ENCODE measurements at places on chromosomes 16 and 17.

DNA sequence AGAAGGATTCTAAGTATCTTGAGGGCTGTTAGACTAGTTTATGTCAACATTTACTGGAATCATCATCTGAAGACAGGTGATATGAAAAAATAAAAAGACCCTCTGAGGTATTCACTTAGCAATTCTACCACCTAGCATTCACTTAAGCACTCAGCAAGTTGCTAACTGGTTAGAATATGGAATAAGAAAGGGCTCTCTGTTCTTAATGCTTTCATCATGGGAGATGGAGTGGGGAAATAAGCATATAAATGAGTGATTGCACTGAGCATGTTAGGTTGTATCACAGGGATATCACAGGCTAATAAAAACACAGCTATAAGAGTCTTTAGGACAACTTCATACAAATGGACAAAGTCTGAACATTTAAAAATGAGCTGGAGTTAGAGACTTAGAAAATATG, 1238.8 kb downstream of the CDH11 start:
- no peak for DNase-seq

DNA sequence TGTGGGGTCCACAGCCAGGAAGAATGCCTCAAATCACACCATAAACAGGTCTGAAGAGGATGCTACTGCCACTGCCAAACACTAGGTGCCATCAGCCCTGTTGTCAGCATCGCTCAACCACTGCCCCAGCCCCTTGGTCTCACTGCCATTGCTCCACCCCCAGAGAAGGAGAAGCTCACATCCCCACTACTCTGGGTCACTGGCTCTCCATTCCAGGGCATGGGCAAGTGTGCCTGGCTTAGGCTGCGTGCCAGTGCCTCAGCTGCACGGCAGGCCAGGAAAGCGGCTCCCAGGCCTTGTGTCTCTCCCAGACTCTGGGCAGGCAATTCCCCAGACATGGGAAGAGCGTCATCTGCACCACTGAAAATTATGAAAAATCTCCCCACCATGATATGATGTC, 1.2 kb upstream of the IGSF6 start:
- DNase-seq: no peak

- no peak for DNase-seq
Measured at GRCh38 chr17:56431736-56432135, 161.8 kb upstream of the NOG start.

DNA sequence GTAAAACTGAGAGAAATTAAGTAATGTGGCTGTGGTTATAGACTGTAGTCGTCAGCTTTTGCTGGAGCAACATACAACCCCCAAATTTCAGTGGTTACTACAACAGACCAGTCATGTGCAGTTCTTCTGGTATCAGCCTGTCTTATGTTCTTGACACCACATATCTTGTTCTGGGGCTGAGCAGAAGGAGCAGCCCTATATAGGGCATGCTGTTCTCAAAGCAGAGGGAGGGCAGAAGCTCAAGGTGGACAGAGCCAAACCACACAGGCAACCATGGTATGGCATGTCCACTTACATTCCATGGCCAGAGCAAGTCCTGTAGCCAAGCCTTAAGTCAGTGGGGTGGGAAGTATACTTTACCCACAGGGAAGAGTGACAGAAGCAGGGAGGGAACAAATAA, 7.7 kb downstream of the PRKAR1A start:
- no peak for DNase-seq

GRCh38 chr16:83791916-83792315, 15.9 kb upstream of the HSBP1 start:
- no peak for DNase-seq

GRCh38 chr17:48558831-48559121, 13.9 kb upstream of the HOXB2 start:
- DNase-seq: no peak

- no peak for DNase-seq
Measured at GRCh38 chr17:33258296-33258695, 34.8 kb downstream of the ASIC2 start.

GRCh38 chr17:6496116-6496481, 51.8 kb downstream of the PIMREG start:
- no peak for DNase-seq

- no peak for DNase-seq
Measured at GRCh38 chr17:8117980-8118768, at the start of gene ALOXE3. Gene ALOXE3 (minus strand): TSS chr17:8118514. CDS start chr17:8117990, 524 bp downstream.

DNA sequence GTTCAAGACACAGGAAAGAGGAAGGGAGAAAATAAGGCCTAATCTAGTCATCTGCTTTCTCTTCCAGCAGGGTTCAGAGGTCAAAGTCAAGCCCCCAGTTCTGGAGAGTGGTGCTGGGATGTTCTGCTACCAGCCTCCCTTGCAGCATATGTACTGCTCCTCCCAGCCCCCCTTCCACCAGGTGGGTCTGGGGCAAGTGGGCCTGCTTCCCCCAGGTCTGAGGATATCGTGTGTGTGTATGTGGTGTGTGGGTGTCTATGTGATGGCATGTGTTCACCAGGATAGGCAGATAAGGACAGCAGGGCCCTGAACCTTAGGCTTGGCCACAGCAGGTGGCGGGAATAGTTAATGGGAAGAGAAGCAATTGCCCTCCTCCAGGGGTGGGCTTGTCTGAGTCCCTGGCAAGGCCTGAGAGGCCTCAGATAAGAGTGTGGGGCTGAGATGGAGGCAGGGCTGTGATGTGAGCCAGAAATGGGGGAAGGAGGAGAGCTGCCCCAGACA, 21.1 kb downstream of the FOXN1 start:
- DNase-seq: no peak

GRCh38 chr17:40555296-40556190, 9.7 kb downstream of the CCR7 start:
- no peak for DNase-seq

- no peak for DNase-seq
Measured at GRCh38 chr17:58156839-58157803, 8.9 kb downstream of the OR4D1 start.

- DNase-seq: no peak
Measured at GRCh38 chr17:37466471-37466870, 23.2 kb upstream of the DUSP14 start.

- no peak for DNase-seq
Measured at GRCh38 chr17:78532311-78532710, 44.9 kb downstream of the DNAH17 start.

DNA sequence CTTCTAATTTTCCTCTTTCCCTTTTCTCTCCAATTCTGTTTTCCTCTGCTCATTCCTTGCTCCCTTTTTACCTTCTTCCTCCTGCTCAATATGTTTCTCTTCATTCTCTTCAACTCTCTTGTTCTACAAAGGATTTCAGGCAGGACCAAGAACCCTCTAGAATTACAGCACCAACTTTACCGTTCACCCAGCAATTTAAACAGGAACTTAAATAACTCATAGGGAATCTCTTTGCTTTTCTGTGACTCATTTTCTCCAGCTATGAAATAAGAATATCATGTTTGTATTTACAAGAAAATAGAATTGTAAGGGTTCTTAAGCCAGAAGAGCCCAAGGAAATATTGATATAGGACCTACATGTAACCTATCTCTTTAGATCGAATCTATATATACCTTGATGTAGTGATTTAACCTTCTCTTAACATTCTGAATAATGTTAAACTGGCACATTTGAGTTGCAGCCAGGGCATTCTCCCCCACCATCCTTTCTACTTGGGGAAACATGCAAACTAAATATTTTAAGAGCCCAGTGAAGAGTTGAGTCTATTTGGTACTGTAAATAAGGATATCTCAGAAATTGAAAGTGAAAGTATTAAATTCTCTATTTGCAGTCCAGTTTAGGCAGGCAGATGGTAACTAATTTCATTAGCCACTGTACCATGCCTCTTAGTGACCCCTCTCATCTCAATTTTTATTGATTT, 137.0 kb downstream of the ANKFN1 start:
- no peak for DNase-seq

DNA sequence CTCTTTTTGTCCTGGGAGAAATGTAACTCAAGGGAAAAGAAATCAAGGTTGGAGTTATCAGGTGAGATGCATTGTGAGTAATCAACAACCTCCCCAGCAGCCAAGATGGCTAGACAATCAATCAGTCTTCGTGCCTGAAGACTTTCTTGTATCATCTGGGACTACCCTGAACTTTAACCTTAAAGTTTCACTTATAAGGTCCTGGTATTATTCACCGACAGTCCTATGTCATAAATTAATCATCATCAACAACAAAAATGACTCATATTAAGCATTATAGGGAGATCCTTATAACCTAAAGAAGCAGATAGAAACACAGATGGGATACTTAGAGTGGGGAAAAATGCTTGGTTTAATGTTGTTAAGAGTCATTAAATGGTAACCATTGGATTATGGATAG, 7.7 kb upstream of the TEKT3 start:
- no peak for DNase-seq

GRCh38 chr16:4365615-4366014, 6.0 kb upstream of the VASN start:
- DNase-seq: no peak

GRCh38 chr16:69859105-69859989, 91.8 kb upstream of the CLEC18A start:
- no peak for DNase-seq

DNA sequence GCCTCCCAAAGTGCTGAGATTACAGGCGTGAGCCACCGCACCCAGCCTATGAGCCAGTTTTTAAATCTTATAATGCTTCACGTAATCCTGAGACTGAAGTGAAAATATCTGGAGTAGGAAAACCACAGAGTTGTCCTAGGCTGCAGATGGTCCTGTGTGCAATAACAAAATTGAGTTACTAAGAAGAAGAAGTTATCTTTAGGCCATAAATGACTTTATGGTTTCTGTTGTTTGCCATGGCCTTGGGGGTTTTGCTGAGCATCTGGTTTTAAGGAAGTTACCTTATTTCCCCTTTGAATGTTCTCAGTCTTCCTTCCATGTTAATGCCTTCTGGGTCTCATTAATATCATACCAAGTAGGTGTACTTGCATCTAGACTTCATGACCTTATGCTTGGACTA, 16.5 kb downstream of the NMT1 start:
- no peak for DNase-seq

- DNase-seq: no peak
Measured at GRCh38 chr16:31192856-31193642, 9.5 kb downstream of the PYCARD start.

DNA sequence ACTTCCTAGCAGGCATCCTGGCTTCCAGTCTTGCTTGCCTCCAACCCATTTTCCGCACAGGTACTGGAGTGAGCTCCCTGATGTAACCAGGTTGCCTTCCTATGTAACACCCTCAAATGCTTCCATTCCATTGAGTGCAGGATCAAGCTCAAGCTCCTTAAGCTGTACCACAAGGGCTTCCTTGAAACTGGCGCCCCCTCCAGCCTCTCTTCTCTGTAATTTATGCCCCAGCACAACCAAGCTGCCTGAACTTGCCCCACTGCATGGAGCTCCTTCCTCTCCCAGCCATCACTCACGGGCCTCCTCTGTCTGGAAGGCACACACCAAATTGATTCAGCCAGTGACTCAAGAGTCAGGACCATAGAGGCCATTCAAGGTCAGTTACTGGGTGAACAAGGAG, 234.8 kb upstream of the RPL38 start:
- DNase-seq: no peak

GRCh38 chr17:7576432-7576937, 3.0 kb upstream of the CD68 start:
- no peak for DNase-seq

GRCh38 chr17:70076831-70077230, 1.8 kb downstream of the KCNJ16 start:
- DNase-seq: no peak

- no peak for DNase-seq
Measured at GRCh38 chr16:88002211-88002610, 51.0 kb downstream of the BANP start.

- no peak for DNase-seq
Measured at GRCh38 chr17:7178973-7179316, 225 bp downstream of the ASGR1 start.

DNA sequence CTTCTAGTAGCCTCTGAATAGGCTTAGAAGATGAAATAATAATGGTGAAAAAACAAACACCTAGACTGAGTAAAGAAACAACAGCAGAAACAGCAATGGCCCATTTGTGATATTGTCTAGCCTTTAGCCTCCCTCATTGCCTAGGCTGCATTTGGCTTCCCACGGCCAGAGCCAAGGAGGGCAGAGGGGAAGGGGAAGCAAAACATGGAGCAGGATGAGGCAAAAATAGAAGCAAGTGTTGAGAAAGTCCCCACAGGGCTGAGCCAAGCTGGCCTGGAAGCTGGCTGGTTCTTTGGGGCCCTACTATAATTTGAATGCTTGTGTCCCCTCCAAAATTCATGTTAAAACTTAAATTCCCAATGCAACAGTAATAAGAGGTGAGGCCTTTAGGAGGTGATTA, 60.2 kb upstream of the KSR1 start:
- DNase-seq: no peak

DNA sequence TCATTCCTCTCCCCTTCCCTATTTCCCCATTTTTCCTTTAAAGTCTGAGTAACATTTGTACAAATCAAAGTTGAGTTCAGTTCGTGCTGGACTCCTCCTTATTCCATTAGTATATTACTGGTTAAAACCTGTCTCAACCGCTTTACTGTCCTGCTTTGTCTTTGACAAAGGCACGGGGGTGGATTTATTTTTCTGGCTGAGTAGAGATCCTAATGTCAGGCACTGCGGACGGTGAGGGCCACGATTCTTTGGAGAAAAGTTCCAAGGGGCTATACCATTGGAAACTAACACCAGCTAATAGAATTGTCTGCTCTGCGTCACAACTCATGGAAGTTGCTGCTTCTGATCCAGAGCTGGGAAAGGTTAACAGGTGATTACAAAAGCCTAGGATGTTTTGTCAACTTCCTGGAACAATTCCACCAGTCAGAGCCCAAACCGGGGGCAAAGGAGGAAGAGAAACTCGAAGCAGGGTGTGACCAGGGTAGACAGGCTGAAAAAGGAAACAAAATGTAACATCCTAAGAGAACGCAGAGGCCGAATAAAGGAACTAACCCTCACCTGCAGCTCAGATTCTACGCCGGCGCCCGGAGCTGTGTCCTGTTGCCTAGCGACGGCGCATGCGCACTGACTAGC, 12.4 kb downstream of the TAT start:
- DNase-seq: no peak

GRCh38 chr16:53913920-53914319, 210.0 kb downstream of the FTO start:
- DNase-seq: no peak

- no peak for DNase-seq
Measured at GRCh38 chr16:48011878-48012658, 143.7 kb downstream of the ABCC12 start.

- DNase-seq: no peak
Measured at GRCh38 chr16:86831366-86831765, 253.0 kb downstream of the FOXL1 start.

DNA sequence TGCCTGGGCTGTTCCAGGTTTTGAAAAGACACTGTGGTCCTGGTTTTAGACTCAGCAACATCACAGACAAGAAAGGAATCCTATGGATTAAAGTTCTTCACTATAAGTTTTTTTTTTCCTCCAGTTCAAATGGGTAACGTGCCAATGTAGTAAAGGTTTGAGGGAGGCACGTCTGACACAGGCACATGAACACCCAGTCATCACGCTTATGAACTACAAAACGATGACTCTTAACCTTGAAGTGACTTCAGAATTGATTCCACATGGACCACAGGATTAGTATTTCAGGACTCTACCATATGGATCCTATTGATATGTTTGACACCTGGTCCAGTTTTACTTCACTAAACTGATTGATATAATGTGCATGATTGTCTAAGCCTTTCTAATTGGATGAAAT, 2.3 kb downstream of the PRMT7 start:
- DNase-seq: no peak

GRCh38 chr16:10385725-10386516, at the start of gene ATF7IP2:
Gene ATF7IP2 (plus strand): TSS chr16:10386061. CDS start chr16:10430621, 44,560 bp downstream.
- DNase-seq: no peak
